Mesothelial cell of epicardium (in vitro differentiated cells): ENCODE measurements at places on chromosomes 4 and X. TPM values are rescaled to one million over a fixed set of nuclear protein-coding genes. Genes with fewer than 3 reads are reported as not detected.

The CDKL5 gene
- total RNA-seq: 14.3 to 16.3 TPM (median 16.3 TPM) in 3 replicates

The SHOX gene
- total RNA-seq: not detected in 3 replicates

The ADGRG4 gene
- not detected in 3 replicates for total RNA-seq

DNA sequence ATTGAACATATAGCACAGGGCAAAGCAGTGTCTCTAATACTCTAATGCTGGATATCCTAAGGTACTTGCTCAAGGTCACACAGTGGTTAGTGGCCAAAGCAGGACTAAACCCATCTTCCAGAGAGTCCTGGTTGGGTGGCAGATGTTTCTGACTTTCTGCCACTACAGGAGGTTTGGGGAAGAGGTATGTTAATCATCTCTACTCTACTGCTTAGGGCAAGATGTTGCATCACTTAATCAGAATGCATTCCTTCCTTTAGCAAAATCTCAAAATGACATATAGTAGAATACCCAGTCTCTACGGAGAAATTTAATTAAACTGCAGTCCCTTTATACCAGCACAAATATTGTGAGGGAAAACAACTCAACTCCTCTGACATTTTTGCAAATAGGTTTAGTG is 190.7 kb upstream of the FAM241A start:
- no peak for DNase-seq
